ENCODE measurements at places on chromosomes 5 and 9. TPM values are rescaled to one million over a fixed set of nuclear protein-coding genes. Genes with fewer than 3 reads are reported as not detected.

Gene PRDM9
- not detected for total RNA-seq

Gene TNPO1
- 106 TPM for total RNA-seq

Gene KIF4B
- 0.17 TPM for total RNA-seq

Gene PCDHGA11
- total RNA-seq = 2.6 TPM

Gene ABLIM3
- 31.9 TPM for total RNA-seq

Gene ADAMTS2
- 16.4 TPM for total RNA-seq

Gene PLK2
- total RNA-seq = 41.1 TPM

Gene PGGT1B
- total RNA-seq = 40.0 TPM

Gene NRARP
- total RNA-seq = 21.5 TPM

Gene PCDHB10
- total RNA-seq = 2.1 TPM

Gene HAVCR1
- total RNA-seq = not detected

Gene PCDHA11
- 0.38 TPM for total RNA-seq

Gene PSMD5
- total RNA-seq = 38.2 TPM

Gene ACER2
- total RNA-seq = 5.5 TPM

Gene PPP3R2
- total RNA-seq = not detected

Gene ANKRD34B
- 0.35 TPM for total RNA-seq

Gene LRRTM2
- total RNA-seq = 0.52 TPM

Gene PRRT1B
- total RNA-seq = 3.9 TPM

Gene LCN2
- 14.3 TPM for total RNA-seq

Gene PCA3
- total RNA-seq = not detected

Gene KDM3B
- 60.6 TPM for total RNA-seq

Gene TSSK1B
- total RNA-seq = not detected

All from upper lobe of right lung (tissue), 1 donor.